ENCODE measurements at places on chromosomes 5 and 9.

DNA sequence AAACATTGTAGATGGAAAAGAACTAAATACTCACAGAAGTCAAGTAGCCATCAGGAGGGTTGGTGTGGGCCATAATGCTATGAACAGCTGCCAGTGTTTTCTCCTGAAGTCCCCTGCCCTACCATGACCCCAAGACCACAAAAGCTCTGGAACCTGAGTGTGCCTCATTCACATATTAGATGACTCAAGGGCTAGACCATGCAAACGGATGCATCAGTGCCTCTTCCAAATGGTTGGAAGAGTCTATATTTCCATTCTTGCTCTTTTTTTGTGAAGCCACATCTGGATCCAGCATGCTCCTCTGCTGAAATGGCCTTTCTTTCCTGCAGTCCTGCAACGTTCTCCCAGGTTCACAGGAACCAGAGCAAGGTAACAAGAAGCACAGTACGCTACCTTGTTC is 136.6 kb upstream of the EPB41L4A start:
- DNase-seq = no peak

DNA sequence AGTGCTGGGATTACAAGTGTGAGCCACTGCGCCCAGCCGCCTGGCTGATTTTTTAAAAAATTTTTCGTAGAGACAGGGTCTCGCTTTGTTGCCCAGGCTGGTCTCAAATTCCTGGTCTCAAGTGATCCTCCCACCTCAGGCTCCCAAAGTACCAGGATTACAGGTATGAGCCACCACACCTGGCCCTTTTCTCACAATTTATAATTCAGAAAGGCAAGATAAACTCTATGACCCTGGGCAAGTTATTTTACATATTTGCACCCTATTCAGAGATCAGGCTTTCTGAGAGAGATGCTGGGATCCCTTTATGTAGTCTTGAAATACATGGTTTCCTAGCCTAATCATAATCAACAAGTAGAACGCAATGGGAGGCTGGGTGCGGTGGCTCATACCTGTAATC is 20.6 kb downstream of the ZNF346 start:
- DNase-seq = no peak

GRCh38 chr9:34559624-34560455 is 29.7 kb downstream of the CNTFR start:
- DNase-seq = no peak

- DNase-seq = no peak
These were observed 123.1 kb downstream of the TLE4 start for GRCh38 chr9:79694676-79695400.

DNA sequence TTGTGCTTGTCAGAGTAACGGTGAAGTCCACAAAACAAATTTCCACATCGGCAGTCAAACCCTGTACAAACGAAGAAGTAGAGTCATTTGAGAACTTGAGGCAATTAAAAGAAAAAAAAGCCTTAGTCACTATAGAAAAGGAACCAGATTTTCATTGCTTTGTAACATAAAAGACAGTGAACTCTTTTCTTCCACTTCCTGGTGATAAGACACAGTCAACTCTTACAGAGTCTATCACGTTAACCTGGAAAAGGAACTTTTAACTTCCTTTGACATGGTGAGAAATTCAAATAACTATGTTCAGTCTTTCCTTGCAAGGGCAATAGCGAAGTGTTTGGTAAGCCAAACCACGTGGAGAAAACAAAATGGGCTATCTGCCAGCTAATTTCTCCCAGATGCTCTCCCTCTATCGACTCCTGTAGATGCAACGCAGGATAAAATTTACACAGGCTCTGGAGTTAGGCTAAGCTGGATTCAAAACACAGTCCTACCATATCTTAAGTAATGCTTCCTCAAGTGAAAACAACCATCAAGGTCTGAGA is 8.9 kb downstream of the ZFAND5 start:
- no peak for DNase-seq
